Muscle of arm (tissue), 14 donors: ENCODE measurements at places on chromosomes 12 and 14. TPM values are rescaled to one million over a fixed set of nuclear protein-coding genes. Genes with fewer than 3 reads are reported as not detected.

The GALNT16 gene
- 25.6 TPM for polyA plus RNA-seq

DNA sequence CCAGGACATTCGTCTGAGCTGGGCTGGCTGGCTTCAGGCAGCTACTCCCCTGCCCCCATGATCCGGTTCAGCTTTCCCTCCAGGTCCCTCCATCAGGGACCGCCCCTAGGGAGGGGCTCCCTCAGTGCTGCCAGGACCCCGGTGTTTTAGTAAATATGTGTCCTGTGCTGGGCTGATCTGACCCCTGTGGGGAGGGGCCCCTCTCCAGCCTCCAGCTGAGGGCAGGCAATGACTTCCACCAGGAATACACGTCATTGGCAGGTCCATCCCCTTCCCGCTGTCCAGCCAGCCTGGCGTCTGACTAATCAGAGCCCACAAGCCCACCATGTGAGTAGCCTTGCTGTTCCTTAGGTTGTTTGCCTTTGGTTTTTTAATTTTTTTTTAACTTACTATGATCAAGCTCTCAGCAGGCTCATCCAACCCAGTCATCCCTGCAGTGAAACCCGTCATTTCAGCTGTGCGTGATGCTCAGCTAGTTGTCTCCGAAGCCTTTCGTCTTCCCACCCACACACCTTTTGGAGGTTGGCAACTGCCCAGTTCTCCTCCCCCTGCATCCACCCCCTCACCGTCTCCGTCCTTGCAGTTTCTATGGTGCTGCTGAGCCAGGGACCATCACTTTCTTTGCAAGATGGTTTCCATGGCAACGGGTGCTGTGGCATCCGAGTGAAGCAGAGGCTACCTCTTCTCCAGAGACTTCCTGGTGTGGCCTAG lies 16.0 kb upstream of the SERPINA4 start:
- no peak for DNase-seq

GRCh38 chr14:92108345-92109254 lies 2.2 kb upstream of the ATXN3 start:
- DNase-seq = no peak

GRCh38 chr14:89407856-89408255 lies 9.2 kb downstream of the FOXN3 start:
- DNase-seq = no peak

- DNase-seq = no peak
Measured at GRCh38 chr12:131793243-131794022, 34.8 kb upstream of the MMP17 start.

- no peak for DNase-seq
Measured at GRCh38 chr12:90999966-91000365, 4.8 kb downstream of the EPYC start.

- no peak for DNase-seq
Measured at GRCh38 chr14:21106176-21106497, 5.3 kb downstream of the TMEM253 start.
